Stimulated activated CD8-positive, alpha-beta memory T cell treated with anti-CD3 and anti-CD28 coated beads, Interleukin-15, amount 100 ng/mL, for 24 hours (primary cell): ENCODE measurements at places on chromosomes 12 and 14.

GRCh38 chr12:95877622-95878021 is 18.9 kb downstream of the SNRPF start:
- DNase-seq = no peak

DNA sequence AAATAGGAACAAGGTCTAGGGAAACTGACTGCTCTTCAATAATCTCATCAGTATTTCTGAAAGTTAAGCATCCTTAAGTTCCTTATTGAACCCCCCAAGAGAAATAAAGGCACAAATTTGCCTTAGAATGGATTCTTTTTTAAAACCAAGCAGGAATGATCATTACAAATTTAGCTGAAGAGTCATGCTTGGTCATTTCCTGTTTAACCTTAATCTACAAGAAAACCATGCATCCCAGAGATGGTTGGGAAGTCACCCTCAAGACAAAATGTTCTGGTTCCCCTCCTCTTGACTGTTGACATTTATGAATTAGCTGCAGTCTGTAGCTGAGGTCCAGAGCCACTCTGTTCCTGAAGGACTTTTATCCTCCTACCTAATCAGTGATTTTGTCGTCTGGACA is 291.8 kb upstream of the G2E3 start:
- no peak for DNase-seq

GRCh38 chr12:54968181-54968730 is 16.3 kb downstream of the TESPA1 start:
- DNase-seq = no peak

DNA sequence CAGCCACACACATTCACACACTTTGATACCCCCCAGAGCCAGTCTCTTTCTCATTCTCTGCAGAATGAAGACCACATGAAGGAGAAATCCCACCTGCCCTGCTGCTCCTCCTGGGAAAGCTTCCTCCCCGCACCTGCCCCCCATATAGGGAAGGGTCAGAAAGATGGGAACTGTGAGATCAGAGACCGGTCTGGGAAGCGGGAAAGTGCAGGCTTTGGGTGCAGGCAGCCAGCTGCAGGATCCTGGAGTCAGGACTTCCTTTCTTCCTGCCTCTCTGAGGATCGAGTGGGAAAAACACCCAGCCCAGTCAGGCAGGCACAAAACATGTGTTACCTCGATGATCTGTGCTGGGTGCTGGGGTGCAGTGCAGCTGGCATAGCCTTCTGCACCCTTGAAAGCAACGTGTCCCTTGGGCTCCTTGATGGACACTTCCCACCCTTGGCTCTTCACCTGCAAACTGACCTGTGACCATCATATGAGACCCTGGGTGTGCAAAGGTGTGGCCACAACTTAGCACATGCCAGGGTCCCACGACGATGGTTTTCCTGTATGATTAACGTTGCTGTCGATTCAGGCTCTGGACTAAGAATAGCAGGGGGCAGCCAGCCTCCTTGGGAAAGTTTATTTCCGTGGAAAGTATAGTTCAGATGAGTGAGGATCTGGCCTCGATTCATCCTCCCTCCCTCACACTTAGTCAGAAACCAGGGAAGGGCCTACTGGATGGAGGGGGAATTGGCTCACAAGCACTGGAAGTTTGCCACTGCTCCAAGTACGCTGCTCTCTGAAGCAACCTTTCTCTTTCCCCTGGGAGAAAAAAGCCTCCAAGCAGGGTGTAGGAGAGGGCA is 105.4 kb upstream of the MED13L start:
- DNase-seq = no peak

DNA sequence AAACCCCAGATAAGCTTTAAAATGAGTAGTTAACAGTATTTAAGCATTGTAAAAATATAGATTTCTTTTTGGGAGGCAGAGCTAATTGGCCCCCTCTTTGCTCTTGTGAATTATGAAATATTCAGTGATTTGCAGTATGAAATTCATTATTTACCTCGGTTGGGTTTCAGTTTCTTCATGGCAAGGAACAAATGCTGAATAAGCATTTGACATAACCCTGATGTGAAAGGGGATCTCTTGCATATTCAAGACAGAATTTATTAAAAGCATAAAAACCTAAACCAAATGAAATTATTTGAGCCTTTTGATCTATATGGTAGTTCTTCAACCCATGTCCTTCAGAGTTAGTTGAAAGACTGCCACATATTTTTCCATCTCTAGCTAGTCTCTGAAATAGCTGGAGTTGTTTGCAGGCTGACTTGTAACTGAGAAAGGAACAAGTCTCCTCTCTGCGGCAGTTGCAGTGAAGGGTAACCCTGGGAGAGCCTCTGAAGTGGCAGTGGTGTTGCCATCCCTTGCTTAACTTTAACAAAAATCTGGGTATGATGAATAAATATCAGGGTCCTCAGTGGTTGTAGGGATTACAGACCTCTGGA is 690 bp downstream of the AKAP6 start:
- no peak for DNase-seq

DNA sequence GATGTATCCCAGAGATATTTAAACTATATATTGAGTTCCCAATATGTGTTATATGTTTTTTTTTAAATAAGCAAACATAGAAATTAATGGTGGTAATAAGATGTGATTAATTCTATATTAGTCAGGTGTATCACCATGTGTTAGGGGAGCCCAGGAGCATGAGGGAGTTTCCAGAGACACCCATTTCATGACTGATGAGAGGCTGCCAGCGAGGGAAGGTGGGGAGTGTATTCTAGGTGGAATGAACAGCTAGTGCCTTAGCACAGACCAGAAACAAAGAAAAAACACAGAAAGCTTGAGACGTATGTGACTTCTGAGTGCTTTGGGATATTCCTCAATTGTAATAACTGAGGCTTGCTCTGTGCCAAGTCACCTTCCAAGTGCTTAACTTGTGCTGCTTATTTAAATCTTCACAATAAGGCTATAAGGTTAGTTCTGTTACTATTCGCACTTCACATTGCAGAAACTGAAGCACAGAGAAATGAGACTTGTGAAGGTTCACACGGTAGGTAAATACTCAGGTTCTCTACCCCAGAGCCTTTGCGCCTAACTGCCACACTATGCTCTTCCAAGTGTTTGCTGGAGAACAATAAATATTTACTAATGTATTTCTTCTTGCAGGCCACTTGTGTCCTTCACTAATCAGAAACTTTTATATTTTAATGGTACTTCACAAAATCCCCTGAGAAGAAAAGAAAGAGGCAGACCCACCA is 17.9 kb upstream of the MGP start:
- no peak for DNase-seq

DNA sequence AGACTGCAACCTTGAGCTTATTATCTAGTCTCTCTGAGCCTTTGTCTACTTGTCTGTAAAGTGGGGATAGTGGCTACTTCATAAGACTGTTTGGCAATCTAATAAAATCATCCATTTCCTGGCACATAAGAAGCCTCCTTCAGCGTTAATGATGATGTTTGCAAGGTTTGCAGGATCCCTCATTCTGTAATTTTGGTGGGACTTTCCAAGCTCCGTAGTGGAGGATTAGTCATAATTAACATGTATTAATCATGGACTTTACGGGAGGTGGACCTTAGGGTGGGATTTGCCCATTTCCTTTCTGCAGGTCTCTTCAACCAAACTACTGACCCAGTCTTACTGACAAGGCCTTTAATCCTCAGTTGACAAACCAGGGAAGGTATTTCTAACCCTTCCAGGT is 66.2 kb downstream of the NTF3 start:
- no peak for DNase-seq

DNA sequence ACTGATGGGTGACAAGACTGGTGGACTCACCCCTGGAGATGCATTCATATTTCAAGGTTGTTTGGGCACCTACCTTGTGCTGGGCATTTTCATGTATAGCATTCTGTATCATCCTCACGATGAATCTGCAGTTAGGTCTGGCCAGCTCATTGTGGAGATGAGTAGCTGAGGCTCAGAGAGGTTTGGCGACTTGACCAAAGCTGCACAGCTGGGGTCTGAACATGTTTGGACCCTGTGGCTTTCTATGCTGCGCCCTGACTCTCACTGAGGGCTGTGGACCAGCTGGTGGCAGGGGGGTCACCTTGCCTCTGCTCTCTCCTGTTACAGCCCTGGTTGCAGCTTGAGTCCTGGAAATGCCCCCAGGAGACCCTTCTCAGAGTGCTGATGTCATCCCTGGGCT is 24.9 kb upstream of the CCDC63 start:
- no peak for DNase-seq

- no peak for DNase-seq
Measured at GRCh38 chr12:89927226-89927698, 218.6 kb upstream of the ATP2B1 start.

GRCh38 chr12:145369-145960 is 68.5 kb downstream of the SLC6A12 start:
- no peak for DNase-seq

GRCh38 chr14:30317729-30318128 is 241.2 kb upstream of the G2E3 start:
- no peak for DNase-seq

DNA sequence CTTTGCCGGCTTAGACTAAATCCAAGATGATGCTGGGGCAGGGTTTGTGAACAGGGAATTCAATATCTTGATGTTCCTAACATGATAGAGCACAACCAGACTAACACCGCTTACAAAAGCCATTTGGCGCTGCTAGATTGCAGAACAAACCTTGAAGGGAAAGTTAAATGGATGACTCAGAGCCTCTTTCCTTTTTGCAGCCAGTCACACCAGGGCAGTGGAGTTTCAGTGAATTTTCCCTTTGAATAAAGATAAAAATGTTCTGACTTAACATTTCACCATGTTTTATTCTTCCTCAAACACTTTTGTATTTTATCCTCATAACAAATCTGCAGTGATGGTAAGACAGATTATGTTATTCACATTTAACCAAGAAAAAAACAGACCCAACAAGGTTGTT is 47.3 kb downstream of the PDE6H start:
- no peak for DNase-seq

DNA sequence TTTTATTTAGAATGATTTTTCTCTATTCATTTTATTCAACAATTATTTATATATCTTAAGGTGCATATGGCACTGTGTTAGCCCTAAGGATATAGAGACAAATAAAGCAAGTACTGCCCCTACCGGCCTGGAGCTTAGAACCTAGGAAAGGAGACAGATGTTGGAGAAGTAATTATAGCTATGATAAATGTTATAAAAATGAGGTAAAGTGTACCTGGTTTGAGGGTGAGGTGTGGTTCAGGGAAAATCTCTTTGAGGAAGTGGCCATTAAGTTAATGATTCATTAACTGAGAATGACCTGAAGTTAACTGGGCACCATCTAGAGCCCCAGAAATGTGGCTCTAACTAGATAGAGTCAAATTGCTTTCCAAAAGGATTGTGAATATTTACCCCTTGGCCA is 31.9 kb downstream of the CDKL1 start:
- no peak for DNase-seq

DNA sequence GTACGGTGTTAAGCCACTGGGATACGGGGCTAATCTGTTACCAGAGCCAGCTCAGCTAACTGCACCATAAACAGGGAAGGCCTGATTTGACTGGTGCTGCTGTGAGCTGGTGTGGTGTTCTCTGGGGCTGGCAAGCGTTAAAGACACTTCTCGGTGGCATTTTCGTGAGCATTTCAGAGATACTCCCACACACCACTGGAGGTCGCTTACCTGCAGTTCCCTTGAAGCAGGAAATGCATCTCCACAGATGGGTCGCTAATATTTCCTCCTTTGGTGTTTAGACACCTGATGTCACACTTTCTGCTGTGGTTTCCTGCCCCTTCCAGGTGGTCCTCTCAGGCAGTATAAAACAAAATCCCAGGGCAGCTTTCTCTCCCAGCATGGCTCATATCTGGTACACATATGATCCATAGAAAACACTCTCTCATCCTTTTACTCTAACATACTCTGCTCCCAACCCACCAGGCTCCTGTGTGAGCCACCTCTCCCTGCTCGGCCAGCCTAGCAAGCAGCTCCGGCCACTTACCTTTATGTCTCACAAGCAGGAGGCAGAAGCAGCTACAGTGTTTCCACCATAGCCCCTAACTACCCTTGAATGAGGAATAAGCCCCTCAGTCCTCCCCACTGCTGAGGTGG is 129.9 kb upstream of the GRIN2B start:
- DNase-seq = no peak

GRCh38 chr12:73951956-73952703 is 585.5 kb upstream of the ATXN7L3B start:
- no peak for DNase-seq

GRCh38 chr12:65962921-65963861 is 138.9 kb downstream of the HMGA2 start:
- no peak for DNase-seq

- no peak for DNase-seq
Measured at GRCh38 chr14:86072116-86072894, 542.4 kb downstream of the FLRT2 start.

- no peak for DNase-seq
Measured at GRCh38 chr12:79935624-79936345, 888 bp upstream of the PPP1R12A start.

- no peak for DNase-seq
Measured at GRCh38 chr12:64801381-64801780, 23.1 kb upstream of the TBC1D30 start.

GRCh38 chr12:66387117-66387516 is 84.8 kb downstream of the HELB start:
- no peak for DNase-seq

- no peak for DNase-seq
Measured at GRCh38 chr12:132623072-132623869, 4.7 kb downstream of the P2RX2 start.

GRCh38 chr12:27551172-27551840 is 27.3 kb downstream of the PPFIBP1 start:
- DNase-seq = no peak

GRCh38 chr14:52348776-52349175 is 34.7 kb downstream of the PTGER2 start:
- DNase-seq = no peak

DNA sequence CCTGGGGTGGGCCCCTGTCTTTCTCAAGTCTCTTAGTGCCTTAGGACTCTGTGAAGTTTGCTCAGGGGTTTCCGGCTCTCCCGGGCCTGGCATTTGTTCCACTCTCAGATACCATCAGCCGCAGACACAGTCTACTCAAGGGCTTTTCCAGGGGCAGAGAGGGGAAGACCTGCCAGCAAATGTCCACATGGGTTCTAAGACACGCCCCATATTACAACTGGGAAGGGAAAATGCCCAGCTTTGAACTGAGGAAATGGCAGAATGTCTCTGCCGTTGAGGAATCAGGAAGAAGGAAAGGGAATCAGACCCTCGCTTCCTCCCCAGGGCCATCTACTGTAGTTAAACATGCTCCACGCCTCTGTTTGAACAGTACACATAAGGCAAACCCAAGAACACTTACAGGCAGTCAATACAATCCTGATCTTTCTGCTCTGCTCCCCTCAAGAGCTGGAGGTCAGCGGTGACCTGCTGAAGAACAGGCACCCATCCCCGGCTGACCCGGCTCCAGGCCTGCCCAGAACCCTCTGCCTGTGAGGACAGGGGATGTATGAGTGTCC is 7.9 kb downstream of the CCDC85C start:
- no peak for DNase-seq

GRCh38 chr12:54734196-54734950 is 86.2 kb upstream of the DCD start:
- DNase-seq = no peak

DNA sequence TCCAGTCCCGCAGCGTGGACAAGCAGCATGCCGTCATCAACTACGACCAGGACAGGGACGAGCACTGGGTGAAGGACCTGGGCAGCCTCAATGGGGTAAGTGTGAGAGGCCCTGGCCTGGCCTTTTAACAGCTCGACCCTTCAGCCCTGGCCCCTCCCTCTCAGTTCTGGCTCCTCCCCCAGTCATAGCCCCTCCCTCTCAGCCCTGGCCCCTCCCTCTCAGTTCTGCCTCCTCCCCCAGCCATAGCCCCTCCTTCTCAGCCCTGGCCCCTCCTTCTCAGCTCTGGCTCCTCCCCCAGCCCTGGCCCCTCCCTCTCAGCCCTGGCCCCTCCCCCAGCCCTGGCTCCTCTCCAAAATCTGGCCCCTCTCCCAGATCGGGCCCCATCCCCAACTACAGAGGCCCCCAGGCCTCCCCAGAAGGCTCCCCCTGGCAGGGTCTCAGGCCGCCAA is 11.2 kb downstream of the CEP170B start:
- no peak for DNase-seq
